Activated CD4-positive, alpha-beta T cell treated with anti-CD3 and anti-CD28 coated beads, Interleukin-2, amount 50 U/mL, for 1 hour (primary cell): ENCODE measurements at places on chromosomes 16 and 17.

GRCh38 chr17:72004011-72004427 is 116.8 kb upstream of the SOX9 start:
- DNase-seq = no peak

GRCh38 chr16:23104032-23104955 is 45.0 kb downstream of the USP31 start:
- no peak for DNase-seq

DNA sequence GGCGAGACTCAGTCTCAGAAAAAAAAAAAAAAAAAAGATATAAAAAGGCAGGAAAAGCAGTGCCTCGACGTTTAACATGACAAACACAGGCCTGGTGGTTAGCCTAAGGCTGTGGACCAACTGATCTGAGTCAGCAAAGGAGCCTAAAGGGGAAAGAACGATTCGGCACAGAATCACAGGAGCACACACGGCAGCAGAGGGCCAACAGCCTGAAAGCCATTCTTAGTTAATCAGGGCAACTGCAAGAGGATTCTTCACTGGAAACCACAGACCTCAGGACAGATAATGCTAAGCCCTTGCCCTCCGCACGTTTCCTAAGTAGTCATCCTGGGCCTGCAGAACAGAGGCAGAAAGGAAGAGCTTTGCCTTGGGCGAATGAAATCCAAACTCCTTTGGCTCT is 14.7 kb downstream of the TMEM11 start:
- DNase-seq = no peak

DNA sequence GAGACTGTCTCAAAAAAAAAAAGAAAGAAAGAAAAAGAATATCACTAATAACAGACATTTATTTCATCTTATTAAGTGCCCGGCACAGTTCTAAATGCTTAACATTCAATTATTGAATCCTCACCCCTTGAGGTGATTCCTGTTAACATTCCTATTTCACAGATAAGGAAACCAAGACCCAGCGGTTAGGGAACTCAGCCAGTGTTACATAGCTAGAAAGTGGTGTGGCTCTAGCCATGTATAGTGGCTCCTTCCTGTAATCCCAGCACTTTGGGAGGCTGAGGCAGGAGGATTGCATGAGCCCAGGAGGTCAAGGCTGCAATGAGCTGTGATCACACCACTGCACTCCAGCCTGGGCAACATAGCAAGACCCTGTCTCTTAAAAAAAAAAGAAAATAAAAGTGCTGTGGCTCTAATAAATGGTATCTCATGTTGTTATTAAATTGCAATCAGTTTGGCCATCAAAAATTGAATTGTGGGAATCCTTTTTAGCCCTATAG is 28.1 kb downstream of the ZNRF1 start:
- no peak for DNase-seq

DNA sequence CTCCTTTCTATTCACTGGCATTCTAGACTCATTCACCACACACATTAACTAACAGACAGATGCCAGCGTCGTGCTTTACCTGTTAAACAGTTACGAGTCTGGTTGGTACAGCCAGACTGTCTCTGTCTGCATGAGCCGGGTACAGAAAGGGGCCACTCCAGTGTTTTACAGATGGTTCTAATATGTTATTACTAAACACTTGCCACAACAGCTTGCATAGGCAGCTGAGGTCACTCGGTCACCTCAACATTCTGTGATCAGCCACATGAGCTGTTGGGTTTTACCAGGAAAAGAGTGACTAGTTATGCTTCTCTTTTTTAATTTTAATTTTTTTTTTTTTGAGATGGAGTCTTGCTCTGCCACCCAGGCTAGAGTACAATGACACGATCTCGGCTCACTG is 25.2 kb downstream of the CD300A start:
- no peak for DNase-seq

DNA sequence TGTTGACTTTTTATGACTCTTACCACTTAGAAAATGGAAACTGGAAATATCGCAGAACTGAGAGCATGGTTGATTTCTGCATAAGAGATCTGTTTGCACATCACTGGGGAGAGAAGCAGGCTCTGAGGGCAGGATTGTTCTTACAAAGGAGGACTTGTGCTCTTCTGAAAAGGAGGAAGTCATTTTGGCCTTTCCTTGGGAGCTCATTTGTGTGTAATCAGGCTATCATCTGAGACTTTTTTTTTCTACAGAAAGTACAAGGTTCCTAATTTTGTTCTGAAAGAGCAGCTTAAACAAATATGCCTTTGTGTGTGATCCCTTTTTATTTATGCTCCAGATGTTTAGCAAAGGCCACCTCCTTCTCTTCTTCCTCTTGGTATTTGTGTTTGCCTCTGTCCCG is 145.7 kb upstream of the CACNG5 start:
- no peak for DNase-seq

DNA sequence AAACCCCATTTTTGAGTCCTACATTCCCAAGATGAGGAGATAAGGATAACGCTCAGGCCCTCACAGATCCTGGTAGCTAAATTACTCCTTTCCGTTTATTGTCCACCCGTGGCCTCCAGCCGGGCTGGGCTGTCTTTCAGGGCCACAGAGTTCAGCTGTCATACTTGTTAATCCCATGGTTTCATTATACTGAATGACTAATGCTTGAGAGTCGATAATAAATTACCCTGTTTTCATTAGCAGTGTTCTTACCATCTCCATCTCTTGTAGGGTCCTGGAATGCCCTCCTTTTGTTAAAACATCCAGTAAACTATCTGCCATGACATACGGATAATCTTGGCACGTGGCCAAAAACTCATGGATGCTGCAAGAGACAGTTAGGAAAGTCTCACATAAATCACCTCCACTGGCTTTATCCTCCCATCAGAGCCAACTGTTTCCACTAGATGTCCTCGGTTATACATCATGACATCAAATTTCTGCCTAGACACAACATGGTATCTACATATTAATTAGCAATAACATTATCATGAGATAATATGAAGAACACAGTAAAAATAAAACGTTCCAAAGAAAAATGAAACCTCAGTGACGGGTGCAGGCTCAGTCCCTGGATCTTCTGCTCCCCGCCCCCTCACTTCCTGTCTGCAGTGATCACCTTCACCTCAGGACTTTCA is 45.3 kb downstream of the BRD7 start:
- DNase-seq = no peak

- no peak for DNase-seq
Measured at GRCh38 chr16:30401768-30402425, 5.5 kb upstream of the ZNF771 start.

DNA sequence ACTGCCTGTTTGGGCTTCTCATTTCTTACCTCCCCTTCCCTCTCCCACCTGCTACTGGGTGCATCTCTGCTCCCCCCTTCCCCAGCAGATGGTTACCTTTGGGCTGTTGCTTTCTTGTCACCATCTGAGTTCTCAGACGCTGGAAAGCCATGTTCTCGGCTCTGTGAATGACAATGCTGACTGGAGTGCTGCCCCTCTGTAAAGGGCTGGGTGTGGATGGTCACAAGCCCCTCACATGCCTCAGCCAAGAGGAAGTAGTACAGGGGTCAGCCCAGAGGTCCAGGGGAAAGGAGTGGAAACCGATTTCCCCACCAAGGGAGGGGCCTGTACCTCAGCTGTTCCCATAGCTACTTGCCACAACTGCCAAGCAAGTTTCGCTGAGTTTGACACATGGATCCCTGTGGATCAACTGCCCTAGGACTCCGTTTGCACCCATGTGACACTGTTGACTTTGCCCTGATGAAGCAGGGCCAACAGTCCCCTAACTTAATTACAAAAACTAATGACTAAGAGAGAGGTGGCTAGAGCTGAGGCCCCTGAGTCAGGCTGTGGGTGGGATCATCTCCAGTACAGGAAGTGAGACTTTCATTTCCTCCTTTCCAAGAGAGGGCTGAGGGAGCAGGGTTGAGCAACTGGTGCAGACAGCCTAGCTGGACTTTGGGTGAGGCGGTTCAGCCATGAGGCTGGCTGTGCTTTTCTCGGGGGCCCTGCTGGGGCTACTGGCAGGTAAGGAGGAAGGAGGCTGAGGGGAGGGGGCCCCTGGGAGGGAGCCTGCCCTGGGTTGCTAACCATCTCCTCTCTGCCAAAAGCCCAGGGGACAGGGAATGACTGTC is at the start of gene CD68:
Gene CD68 (plus strand): TSS at position 638 of the 833 bp plus-strand sequence. CDS start 40 bp downstream, at position 678.
- peak; percentile 26 for DNase-seq

DNA sequence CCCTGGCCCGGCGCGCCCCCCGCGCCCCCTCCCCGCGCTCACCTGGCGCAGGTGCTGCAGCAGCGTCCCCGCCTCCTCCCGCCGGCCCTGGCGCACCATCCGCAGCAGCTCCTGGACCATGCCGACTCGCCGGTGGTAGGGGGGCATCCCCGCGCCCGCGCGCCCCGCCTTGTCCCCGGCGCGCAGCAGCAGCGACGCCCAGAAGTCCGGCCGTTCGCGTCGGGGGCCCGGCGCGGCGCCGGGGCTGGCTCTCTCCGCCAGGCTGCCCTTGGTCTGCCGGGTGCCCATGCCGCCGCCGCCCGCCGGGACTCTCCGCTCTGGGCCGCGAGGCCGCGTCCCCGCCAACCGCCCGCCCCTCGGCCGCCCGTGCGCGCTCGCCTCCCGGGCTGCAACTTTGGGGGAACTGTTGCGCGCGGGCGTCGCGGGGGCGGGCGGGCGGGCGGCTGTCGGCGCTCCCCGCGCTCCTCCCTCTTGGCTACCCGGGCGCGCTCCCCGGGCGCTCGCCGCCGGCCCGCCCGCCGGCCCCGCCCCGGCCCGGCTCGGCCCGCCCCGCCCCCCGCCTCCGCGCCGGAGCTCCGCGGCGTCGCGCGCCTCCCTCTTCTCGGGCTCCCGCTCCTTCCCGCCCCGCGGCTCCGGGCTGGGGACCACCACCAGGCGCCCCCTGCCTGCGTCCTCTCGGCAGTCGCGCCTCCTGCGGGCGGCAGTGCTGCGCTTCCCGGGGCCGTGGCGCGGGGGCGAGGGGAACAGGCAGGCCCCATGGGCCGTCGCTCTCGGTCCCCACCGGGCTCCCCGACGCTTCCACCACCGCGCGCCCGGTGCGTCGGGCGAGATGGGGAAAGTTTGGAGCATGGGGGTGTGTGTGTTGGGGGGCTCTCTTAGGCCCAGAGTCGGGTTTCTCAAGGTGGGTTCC is at the start of gene LRRC75A:
Gene LRRC75A (minus strand): TSS at position 491 of the 910 bp plus-strand sequence. CDS start 203 bp downstream, at position 288.
- DNase-seq = peak; percentile 48

DNA sequence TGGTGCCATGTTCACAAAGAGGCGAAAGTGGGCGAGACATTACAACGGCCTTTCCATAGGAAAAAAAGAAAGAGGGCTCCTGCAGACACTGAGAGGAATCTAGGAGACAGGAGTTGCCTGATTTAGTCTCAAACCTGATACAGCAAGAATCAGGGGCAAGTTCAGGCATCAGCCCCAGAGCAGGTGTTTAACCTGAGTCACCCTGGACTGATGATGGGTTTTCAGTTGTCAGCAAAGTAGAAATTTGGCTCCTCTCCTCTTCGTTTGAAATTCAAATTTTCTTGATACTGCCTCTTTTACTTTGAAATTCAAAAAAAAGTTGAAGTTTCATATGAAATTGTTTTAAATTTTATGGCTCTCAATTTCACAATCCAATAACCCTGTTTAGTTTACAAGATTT is 189.5 kb downstream of the ABCC12 start:
- DNase-seq = no peak

GRCh38 chr17:48729335-48730239 is 1.0 kb upstream of the HOXB13 start:
- no peak for DNase-seq

GRCh38 chr16:56637814-56638750 is at the start of gene MT1A:
Gene MT1A (plus strand): TSS chr16:56638666. CDS start chr16:56638739, 73 bp downstream.
- DNase-seq = no peak
